C1 segment of cervical spinal cord (tissue), 14 donors: ENCODE measurements at places on chromosomes 16 and 17.

- DNase-seq, result no peak
Observed at GRCh38 chr17:43468691-43469139, 15.1 kb upstream of the DHX8 start.

- peak; percentile 69 for DNase-seq
Observed at GRCh38 chr16:2883458-2883908, 468 bp downstream of the FLYWCH2 start.

DNA sequence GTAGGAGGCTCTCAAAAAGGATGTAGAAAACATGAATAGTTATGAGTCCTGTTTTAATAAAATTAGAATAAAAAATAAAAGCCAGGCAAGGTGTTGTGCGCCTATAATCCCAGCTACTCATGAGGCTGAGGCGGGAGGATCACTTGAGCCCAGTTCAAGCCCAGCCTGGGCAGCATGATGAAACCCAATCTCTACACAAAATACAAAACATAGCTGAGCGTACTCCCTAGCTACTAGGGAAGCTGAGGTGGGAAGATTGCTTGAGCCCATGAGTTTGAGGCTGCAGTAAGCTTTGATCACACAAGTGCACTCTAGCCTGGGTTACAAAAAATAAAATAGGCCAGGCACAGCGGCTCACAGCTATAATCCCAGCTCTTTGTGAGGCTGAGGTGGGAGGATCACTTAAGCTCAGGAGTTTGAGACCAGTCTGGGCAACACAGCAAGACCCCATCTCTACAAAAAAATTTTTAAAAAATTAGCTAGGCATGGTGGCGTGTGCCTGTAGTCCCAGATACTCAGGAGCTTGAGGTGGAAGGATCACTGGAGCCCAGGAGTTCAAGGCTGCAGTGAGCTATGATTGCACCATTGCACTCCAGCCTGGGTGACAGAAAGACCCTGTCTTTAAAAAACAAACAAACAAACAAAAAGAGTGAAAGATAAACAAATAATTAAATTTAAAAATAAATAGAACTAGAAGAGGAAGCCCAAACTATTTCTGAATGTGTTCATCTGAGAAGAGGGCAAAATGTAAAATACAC is 17.2 kb upstream of the PRM1 start:
- no peak for DNase-seq

DNA sequence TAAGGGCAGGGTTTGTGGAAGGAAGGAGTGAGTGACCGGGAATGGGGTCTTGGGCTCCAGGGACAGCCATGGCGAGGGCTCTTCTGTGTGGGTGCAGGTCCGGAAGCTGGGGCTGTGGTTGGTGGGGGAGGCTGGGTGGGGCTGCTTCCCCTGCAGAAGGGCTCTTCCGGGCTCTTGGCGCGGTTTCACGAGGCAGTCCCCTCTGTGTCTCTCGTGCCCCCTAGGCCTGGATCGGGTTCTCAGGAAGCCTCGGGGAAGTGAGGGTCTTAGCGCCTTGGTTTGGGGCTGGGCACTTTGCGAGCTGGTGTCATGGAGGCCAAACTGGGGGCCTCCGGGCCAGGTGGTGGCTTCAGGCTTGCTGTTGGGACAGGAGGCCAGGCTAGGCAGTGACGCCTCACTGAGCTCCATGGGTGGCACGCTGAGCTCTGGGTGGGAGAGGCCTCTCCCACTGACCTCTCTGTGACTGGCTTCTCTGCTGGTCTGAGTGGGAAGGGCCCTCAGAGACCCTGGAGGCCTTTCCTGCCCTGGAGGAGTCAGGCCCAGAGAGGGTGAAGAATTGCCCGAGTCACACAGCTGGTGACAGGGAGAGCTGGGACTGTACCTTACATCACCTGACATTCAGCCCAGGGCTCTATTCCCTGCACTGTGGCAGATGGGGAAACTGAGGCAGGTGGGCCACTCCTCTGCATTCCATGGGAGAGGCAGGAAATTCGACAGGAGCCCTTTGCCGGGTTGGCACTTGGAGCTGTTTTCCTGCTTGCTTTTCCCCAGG is 8.2 kb downstream of the ADCY7 start:
- DNase-seq, result no peak

- no peak for DNase-seq
Observed at GRCh38 chr16:84942786-84943185, 68.5 kb downstream of the ZDHHC7 start.

- DNase-seq, result no peak
Observed at GRCh38 chr16:78122774-78123315, 23.4 kb downstream of the WWOX start.

GRCh38 chr17:45371414-45372324 is 54.8 kb upstream of the MAP3K14 start:
- no peak for DNase-seq
